GM19239 (cell line): ENCODE measurements at places on chromosomes 13 and 19.

DNA sequence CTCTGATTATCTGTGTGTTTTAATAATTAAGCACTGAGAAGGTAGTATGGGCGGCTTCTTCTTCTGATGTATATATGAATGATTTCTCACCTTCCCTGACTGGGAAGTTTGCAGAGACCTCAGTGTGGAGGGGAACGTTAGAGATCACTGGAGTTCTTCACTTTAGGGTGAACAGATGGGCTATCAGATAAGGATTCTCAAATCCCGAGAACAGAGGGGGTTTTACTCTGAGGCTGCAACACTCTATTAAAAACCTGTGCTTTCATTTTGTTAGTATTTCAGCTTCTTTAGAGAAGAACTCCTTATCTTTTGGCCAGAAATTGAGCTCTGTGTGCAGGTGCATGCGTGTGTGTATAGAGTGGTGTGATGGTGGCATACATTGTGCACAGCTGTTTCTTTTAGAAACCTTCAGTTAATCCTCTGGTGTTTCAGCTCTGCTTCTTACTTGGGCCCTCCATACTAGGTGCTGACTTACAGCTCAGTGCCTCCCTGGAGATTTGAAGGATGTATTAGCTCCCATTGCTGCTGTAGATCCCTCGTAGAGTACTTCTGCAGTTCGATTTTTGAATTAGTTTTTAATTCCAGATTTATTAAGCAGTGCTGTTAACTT, 45.3 kb upstream of the PCDH9 start:
- DNase-seq, result no peak

DNA sequence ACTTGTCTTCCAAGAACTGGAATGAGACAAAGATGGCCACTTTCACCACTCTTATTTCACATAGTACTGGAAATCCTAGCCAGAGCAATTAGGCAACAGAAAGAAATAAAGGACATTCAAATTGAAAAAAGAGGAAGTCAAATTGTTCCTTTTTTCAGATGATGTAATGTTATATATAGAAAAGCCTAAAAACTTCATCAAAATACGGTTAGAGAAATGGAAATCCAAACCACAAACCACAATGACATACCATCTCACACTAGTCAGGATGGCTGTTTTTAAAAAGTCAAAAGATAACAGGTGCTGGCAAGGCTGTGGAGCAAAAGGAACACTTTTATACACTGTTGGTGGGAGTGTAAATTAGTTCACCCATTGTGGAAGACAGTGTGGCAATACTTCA, 113.3 kb upstream of the SPRY2 start:
- DNase-seq, result no peak

DNA sequence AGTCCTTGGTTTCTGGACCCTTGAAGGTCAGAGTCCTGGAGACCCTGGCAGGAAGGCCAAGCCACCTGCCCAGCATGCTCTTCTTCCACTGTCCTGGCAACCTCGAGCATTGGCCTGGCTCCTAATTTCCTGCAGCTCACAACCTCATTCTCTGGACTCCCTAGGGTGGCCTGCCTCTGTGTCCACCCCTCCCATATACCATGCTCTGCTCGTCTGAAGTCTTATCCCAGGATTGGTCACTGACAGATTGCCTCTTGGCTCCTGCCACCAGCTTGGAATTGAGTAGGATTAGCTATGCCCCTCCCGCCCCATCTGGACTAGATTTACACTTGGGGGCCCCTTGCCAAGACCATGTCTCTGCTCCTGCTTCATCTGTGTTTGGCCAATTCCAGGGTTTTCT, 17.1 kb upstream of the WASF3 start:
- no peak for DNase-seq

- no peak for DNase-seq
Measured at GRCh38 chr19:29535214-29535831, 9.5 kb downstream of the VSTM2B start.

GRCh38 chr13:50617134-50617721, 226.3 kb downstream of the DLEU7 start:
- DNase-seq, result no peak

- no peak for DNase-seq
Measured at GRCh38 chr13:73675821-73676220, 458.4 kb downstream of the KLF12 start.

- no peak for DNase-seq
Measured at GRCh38 chr13:80705371-80706163, 364.6 kb upstream of the SPRY2 start.

DNA sequence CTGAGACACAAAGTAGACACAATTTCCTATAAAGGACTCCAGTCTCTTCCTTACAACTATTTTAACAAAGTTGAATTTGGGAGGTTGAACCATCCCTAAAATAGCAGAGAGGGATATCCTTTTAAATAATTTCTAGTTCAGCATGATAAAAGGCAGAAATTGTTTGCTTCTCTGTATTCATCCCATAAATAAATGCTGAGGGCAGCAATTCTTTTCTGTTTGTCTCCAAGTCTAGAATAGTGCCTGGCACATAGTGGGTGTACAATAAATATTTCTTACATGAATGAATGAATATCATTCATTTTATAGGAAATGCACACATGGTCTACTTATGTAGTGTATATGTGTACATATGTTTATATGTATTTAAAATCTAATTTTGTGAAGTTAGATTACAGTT, 12.3 kb downstream of the COL4A1 start:
- DNase-seq, result no peak

- no peak for DNase-seq
Measured at GRCh38 chr19:36125557-36125956, 10.3 kb downstream of the TBCB start.

GRCh38 chr13:66427458-66427861, 802.7 kb downstream of the PCDH9 start:
- DNase-seq, result no peak

- DNase-seq, result no peak
Measured at GRCh38 chr13:71118779-71119364, 748.1 kb downstream of the DACH1 start.

- no peak for DNase-seq
Measured at GRCh38 chr13:44694842-44695241, 118.7 kb upstream of the TSC22D1 start.
